Fibroblast of lung (primary cell): ENCODE measurements at places on chromosomes 3 and 15.

DNA sequence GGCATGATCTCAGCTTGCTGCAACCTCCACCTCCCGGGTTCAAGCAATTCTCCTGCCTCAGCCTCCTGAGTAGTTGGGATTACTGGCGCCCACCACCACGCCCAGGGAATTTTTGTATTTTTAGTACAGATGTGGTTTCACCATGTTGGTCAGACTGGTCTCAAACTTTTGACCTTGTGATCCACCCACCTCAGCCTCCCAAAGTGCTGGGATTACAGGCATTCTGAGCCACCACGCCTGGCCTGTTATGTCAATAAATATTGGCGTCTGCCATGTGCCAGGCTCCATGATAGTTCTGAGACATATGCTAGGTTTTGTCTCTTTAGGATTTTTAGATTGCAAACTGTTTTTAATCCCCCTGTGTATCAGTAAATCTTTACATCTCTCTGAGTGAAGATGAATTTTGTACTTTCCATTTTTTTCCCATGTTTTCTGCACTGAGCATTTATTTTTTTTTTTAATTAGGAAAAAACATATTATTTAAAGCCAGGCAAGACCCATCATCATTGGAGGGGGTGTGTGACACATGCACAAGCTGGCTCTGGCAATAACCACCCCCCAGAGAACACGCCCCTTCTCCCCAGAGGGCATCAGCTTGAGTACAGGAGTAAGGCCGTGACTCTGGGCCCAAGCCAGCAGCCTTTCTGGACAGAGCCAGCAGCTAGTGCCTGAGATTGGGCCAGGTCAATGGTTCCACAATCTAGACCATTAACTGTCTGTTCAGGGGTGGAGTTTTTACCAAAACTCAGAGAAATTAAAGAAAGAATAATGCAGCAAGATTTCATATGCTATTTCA lies 51.0 kb upstream of the ATP1B3 start:
- no peak for DNase-seq

GRCh38 chr15:100022391-100022790 lies 289.2 kb upstream of the LYSMD4 start:
- no peak for DNase-seq

GRCh38 chr15:52620496-52620895 lies 51.7 kb upstream of the ARPP19 start:
- no peak for DNase-seq

DNA sequence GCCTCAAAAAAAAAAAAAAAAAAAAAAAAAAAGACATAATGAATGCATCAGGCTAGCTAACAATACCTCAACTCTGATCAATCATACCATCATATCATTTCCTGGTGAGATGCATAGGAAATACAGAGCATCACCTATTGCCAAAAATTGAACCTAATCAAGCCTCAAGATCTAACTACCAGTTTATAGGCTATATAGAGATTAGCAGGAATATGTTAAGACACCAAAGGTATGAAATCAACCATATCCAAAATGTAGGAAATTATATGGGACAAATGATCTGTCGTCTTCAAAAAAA lies 387 bp upstream of the VPS33B start:
- DNase-seq = no peak

GRCh38 chr3:52523386-52524257 lies 10.0 kb downstream of the NT5DC2 start:
- DNase-seq = no peak

GRCh38 chr3:25727316-25727715 lies 55.9 kb downstream of the NGLY1 start:
- DNase-seq = no peak

DNA sequence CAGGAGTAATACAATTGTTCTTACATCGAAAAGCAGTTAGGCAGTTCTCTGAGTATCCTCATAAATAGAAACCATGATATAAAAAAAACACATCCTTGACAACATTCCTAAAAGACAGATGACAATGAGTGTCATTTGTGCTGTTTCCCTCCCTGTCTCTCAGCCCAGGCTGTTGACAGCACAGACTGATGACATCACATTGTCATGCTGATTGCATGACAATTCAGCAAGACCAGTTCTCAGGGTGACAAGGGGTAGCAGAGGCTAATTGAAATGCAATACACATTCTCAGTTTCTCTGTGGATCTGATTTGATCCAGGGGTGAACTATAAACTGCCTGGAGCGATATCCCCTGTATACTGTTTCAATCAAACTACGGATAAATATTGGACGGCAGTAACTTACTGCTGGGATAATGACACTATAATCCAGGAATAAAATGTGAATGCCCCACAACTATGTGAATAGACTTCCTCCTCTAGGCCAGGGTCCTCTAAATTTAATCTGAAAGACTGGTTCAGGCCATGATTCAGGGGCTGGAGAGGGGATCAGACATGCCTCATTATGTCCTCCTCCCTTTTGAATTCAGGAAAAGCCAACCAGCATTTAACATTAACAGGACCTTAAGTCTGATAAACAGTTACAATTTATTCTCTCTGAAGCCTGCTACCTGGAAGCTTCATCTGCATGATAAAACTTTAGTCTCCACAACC lies 16.7 kb upstream of the EIF1B start:
- no peak for DNase-seq

DNA sequence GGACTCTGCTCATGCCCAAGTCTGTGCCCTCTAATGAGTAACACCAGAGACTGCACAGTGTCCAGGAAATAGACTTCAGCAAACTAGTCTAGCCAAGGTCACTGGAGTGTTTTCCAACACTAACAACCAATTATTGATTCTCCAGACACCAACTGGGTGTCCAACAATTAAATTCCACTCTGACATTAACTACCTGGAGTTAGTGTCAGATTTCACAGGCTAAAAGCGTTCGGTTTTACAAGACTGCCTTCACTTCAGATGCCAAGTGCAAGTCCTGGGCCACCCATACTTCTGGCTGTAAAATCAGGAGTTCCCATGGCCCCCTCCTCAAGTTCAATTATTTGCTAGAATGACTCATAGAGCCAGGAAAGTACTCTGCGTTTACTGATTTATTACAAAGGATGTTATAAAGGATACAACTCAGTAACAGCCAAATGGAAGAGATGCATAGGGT lies 20.8 kb upstream of the CFAP161 start:
- no peak for DNase-seq

- DNase-seq = no peak
Observed at GRCh38 chr3:106067711-106068110, 198.9 kb upstream of the CBLB start.

- DNase-seq = no peak
Observed at GRCh38 chr3:48437812-48438211, 2.1 kb downstream of the CCDC51 start.

DNA sequence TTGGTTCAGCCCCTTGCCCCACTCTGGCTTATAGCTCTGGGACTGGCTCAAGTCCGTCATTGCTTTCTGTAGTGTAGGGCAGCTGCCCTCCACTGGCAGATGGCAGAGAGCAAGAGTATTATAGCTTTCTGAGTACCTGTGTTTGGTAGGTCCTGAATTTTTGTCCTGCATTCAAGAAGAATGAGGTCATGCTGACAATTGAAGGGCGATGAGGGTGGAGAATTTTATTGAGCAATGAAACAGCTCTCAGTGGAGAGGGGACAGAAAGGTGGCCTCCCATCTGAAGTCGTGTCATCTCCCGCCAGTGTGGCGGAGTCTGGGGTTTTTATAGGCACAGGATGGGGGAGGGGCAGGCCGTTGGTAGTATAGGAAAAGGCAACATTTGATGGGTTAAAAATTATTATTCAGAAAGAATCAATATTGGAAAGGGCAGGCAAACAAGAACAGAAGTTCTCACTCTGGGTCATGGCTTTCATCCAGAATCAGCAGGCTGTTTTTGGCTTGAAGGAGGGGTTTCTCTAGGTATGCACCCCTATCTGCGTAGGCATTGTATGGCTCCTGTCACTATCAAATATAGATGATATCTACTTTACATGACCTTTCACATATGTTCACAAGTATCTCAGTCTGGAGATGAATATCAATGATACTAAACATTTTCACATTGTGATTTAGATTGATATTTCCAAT lies 1239.7 kb upstream of the ALCAM start:
- no peak for DNase-seq

- DNase-seq = no peak
Observed at GRCh38 chr15:41203395-41203794, 27.2 kb downstream of the EXD1 start.

GRCh38 chr15:66603301-66604179 lies 37.7 kb upstream of the LCTL start:
- peak; percentile 47 for DNase-seq

DNA sequence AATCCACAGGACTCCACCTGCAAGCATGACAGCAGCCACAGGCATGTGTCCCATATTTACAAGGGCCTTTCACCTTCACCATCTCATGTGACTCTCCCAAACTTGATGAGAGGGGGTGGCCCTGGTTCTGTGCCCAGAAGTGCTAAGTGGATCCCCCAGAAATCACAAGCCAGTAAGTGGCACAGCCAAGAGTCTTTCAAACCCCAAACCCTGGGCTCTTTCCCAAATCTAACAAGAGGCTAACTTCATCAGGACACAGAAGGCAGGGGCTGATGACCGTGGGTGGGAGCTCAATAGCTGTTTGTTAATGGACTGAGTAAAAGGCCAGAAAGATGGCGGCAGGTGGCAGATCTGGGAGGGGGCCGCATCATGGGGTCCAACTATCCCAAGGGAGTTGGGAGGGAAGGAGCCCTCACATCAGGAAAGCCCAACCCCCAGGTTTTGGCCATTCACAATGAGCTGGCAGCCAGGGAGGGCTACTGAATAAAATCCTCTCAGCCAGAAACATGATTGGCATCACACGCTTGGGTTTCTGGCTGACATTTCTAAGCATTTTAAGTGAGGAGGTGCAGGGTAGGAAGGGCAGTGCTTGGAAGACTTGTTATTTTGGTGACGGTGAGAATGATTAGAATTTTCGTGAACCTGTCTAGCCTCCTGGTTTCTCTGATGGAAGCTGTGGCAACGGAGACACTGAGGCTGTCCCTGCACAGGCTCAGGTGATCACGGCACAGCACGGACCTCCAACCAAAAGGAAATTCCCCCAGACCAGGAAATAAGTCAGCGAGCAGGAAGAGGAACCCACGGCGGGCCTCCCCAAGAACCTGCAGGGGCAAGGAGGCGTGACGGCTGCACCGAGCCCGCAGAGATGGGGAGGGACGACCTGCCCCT lies 109.3 kb downstream of the OXNAD1 start:
- DNase-seq = no peak
